Adipocyte (in vitro differentiated cells): ENCODE measurements at places on chromosomes 2 and 18.
A peak's percentile ranks its signal among the peaks of the same experiment; 100 is the strongest.

GRCh38 chr2:125398738-125399524 is 1257.0 kb upstream of the GYPC start:
- DNase-seq = no peak

- DNase-seq = no peak
Measured at GRCh38 chr18:56108478-56109367, 520.7 kb upstream of the TCF4 start.

DNA sequence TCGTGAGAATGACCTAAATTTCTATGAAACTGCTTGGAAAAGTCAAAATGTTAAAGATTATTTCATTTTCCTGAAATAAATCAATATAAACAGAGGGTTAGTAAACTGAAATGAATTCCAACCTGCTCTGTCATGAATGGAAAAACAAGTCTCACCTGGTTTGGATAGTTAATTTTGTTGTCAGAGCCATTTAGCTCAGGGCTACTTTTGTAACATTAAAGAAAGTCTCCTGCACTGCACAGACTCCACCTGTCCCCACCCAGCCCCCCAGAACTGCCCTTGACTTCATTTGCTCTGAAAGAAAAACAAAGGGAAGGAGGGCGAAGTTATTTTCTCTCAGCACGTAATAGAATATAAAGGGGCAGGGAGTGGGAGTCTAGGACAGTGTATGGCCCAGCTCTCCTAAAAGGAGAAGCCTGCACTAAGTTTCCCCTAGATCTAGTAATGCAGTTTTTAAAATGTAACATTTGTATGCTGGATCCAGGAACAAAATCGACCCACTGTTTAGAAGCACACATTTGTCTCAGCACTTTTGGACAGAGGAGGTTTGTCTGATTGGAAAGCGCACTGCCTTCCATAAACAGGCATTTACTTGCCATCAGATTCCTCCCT is 54.2 kb upstream of the ACSL3 start:
- DNase-seq = no peak

- no peak for DNase-seq
Measured at GRCh38 chr2:99818842-99819241, 323.5 kb downstream of the AFF3 start.

GRCh38 chr2:48312126-48312525 is 217.8 kb upstream of the STON1 start:
- DNase-seq = no peak

GRCh38 chr2:235523486-235524150 is 29.8 kb downstream of the AGAP1 start:
- DNase-seq = no peak

GRCh38 chr2:96264656-96265348 is 995 bp downstream of the TMEM127 start:
- peak; percentile 48 for DNase-seq

DNA sequence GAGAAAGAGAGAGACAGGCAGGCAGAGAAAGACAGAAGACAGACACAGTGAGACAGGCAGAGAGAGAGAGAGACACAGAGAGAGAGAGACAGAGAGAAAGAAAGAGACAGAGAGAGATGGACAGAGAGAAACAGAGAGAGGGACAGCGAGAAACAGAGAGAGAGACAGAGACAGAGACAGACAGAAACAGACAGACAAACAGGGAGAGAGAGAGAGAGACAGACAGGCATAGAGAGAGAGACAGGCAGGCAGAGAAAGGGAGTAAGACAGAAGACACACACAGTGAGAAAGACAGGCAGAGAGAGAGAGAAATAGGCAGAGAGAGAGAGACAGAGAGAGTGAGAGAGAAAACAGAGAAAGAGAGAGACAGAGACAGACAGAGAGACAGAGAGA is 105.3 kb upstream of the ANKRD30BL start:
- no peak for DNase-seq

DNA sequence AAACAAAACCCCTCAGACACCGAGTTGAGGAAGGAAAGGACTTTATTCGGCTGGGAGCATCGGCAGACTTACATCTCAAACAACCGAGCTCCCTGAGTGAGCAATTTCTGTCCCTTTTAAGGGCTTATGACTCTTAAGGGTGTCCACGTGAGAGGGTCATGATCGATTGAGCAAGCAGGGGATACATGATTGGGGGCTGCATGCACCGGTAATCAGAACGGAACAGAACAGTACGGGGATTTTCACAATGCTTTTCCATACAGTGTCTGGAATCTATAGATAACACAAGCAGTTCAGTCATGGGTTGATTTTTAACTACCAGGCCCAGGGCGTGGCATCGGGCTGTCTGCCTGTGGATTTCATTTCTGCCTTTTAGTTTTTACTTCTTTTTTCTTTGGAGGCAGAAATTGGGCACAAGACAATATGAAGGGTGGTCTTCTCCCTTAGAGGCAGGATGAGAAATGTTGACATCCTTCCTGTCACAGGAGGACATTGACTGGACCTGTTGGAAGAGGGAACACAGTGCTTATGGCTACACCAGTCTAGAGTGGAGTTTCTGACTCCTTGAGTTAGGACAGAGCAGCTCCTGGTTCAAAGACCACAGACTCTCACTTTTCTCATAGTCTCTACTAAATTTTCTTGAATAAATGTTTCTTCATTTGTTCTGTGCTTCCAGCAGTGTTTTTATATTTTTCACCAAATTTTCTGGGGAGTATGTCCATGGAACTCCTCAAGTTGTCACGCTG is 35.8 kb downstream of the SPOPL start:
- DNase-seq = no peak

DNA sequence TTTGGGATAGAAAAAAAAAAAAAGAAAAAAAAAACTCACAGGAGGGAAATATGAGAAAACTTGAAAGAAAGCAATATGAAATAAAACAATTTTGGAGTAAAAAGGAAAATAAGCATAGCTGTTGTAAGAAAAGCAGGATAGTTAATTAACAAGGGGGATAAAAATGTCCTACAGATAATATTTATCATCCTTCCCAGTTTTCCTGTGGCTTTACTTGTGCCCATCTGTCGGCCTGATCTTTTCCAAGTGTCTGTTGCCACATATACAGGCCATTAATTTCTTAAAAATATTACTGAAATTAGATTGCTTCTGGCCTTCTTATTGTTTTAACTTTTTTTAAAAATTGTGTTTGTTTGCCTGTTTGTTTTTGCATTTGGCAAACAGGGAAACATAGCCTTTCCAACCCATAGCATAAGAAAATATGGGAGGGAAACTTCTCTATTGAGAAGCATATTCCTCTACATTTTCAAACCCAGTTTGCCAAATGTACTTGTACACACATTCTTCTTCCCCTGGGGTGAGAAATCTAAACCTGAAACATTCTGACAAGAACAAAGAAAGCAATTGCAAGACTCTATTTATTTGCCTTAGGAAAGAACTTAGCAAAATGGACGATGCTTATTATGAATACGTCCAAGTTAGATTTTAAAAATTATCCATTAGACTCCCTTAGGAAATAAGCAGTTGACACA is 272.3 kb downstream of the CDH20 start:
- DNase-seq = no peak

- peak; percentile 45 for DNase-seq
Measured at GRCh38 chr2:37766106-37766505, 94.7 kb upstream of the CDC42EP3 start.

DNA sequence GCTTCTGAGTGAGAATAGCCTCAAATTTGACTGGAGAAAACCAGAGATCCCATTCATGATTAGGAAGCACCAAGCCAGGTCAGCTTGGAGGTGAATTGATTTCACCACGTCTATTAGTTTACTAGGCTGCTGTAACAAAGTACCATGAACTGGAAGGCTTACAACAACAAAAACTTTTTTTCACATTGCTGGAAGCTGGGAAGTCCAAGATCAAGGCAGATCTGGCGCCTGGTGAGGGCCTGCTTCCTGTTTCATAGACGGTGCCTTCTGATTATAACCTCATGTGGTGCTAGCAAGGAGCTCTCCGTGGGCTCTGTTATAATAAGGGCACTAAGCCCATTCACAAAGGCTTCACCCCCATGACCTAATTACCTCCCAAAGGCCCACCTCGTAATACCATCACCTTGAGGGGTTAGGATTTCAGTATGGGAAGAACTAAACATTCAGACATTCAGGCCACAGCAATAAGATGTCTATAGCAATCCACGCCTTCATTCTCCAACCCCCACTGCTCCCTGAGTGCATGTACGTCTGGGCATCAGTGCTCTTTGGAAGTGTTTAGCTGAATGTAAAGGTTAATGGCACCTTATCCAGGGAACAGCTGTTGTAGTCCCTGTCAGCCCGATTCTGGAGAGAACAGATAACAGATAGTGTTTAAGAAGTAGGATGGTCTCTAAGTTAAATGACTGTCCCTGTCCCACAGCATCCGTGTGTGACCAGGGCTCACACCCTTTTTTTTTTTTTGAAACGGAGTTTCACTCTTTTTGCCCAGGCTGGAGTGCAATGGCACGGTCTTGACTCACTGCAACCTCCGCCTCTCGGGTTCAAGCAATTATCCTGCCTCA is 89.2 kb downstream of the SOCS6 start:
- no peak for DNase-seq

DNA sequence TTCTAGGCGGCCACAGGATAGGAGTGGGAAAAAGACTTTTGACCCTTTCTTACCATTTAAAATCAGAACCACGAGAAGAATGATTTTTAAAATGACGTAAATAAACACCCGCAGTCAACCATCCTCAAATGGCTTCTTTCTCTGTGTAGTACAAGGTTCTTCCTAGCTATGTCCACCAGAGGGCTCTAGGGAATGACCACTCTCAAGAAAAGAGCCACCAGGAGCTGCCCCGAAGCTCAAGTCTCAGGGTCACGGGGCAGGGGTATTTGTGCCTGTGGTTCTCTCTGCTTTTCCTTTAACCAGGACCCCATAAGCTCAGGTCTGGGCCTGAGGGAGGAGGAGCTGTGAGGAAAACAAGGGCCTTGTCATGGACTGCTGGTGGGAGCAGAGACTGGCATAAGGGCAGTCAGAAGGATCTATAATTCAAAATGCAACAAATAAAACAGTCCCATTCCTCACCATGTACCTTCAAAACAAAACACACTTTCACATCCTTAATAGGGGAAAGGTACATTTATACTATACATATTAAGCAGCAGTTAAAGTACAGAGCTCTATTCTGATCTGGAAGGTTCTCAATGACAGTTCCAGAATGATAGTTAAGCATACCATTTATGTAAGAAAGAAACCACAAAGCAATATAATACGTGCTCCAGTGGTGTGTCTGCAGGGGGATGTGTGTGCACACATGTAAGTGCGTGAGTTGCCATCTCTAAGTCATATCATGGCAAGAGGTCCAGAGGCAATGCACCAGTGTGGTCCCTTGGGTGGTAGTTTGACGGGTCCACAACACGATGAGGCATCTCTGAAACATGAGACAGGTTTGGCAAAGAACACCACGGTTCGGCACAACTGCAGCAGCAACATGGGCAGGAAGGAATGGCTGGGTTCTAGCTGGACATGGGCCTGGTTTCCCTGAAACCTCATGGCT is 18.6 kb downstream of the LYPD1 start:
- peak; percentile 31 for DNase-seq

- no peak for DNase-seq
Measured at GRCh38 chr2:128550389-128550788, 231.7 kb upstream of the HS6ST1 start.

DNA sequence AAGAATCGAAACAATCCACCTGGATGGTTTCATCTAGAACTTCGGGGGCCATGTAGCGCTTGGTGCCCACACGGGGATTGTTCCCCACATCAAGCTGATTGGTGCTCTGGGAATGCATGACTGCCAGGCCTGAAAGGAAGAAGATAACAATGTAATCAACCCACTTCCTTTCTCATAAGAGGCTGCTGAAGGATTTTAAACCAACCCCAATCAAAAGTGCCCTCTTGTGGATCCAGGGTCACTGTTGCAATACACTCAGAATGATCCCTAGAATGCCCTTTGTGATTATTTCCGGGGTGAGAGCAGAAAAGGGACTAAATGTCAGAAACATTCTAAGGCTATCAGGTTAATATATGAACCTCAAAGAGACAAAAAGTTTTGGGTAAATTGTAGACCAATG is 115.2 kb downstream of the ACVR1 start:
- no peak for DNase-seq
